ENCODE measurements at places on chromosomes 12 and 14.

DNA sequence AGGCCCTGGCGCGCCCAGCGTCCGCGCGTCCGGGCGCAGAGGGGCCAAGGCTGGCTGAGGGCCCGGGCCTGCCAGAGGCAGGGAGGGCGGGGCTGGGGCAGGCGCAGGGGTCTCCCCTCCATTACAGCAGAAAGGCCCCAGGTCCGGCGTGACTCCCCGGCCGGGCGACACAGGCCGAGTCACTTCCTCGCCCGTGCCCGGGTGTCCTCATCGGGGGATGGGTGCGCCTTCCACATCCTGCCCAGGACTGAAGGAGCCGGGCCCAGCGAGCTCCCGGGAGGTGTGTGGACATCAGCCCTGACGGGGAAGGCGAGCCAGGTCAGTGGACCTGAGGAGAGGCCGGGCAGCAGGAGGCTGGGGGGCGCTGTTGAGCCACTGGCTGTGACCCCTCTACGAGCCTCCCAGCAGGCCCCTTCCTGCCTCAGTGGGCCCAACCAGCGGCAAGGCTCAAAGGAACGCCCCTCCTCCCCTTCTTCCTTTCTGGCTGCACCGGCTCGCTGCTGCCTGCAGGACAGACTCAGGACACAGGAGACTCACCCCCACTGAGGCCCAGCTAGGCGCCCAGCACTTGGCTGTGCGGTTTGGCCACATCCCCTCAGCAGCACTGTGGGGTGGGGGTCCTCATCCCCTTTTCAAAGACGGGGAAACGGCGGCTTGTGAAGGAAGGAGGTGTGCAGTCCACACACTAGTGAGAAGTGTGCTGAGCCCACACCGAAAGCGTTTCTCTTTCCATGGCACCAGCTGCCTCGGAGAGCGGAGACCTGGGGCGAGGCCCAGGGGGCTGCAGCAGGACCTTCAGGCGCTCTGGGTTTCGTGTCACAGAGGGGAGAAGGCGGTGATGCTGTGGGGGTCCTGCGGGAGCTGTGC lies 606 bp downstream of the TNFAIP2 start:
- no peak for DNase-seq

DNA sequence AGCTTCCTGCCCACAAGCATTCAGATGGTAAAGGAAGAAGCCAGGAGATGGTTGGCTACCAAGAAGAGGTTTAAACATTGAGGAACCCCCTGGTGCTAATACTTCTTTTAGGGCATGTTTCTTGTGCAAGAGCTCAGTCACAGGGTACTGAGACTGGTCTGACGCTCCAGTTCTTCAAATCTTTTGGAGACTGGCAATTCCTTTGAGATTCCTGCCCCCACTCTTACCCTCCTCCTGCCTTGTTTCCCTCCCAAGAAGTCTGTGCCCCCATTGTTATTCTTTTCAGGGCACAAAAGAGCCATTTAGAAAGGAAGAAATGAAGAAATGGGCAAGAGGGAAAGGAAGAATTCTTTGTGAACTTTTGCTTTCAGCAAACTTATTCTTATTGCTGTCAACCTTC lies 11.8 kb downstream of the A2ML1 start:
- DNase-seq: no peak

DNA sequence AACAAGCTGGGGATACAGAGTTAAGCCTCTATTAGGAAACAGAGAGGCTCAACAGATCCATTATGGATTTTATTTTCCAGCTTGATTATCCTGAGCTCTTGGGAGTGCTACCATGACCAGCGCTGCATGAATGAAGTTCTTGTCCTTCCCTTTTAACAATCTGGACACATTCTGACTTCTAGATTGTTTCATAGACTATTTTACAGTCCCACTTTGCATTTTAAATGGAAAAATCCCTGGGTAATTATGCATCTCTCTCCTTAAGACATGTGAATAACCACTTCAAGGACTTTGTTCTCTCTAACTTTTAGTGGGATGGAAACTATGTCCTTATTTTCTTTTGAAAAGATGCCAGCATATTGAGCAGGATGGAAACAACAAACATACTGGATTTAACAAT lies 2.0 kb downstream of the CCDC198 start:
- DNase-seq: no peak

DNA sequence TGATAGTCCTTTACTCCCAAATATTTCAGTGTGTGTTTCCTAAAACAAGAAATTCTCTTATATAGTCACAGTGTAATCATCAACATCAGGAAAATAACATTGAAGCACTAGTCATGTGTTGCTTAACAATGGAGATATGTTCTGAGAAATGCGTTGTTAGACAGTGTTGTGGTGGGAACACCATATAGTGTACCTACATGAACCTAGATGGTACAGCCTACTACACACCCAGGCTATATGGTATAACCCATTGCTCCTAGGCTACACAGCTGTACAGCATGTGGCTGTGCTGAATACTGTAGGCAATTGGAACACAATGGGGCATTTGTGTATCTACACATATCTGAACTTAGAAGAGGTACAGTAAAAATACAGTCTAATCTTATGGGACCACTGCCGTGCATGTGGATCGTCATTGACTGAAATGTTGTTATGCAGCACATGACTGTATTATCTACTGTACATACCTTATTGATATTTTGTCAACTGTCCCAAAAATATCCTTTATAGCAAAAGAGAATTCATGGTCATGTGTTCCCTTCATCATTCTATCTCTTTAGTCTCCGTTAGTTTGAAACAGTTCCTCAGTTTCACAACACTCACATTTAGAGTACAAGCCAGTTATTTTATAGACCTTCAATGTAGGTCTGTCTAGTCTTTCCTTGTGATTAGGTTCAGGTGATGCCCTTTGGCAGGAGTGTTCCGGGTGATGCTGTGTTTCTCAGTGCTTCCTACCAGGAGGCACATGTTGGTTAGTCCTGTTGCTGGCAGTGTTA lies 109.7 kb downstream of the SLC25A47 start:
- DNase-seq: no peak

- DNase-seq: no peak
These were observed 823 bp downstream of the RNF10 start for GRCh38 chr12:120534703-120535655.

DNA sequence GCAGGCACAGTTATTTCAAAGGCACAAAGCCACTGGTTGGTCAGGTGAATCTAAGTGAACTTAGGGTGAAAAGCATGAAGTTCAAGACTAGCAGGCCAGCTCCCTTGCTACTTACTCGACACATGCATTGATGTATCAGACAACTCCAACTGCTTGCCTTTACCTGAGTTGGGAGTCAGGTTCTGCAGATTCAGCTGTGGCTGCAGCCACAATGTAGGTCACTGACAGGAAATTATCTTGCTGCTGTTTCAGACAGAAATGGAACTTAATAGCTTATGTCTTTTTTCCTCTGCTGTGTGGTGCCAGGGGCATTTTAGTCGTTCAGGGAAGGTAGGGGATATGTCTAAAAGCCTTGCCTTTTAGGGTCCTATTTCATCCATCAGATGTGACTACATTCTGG lies 125.6 kb upstream of the RPH3A start:
- DNase-seq: no peak

DNA sequence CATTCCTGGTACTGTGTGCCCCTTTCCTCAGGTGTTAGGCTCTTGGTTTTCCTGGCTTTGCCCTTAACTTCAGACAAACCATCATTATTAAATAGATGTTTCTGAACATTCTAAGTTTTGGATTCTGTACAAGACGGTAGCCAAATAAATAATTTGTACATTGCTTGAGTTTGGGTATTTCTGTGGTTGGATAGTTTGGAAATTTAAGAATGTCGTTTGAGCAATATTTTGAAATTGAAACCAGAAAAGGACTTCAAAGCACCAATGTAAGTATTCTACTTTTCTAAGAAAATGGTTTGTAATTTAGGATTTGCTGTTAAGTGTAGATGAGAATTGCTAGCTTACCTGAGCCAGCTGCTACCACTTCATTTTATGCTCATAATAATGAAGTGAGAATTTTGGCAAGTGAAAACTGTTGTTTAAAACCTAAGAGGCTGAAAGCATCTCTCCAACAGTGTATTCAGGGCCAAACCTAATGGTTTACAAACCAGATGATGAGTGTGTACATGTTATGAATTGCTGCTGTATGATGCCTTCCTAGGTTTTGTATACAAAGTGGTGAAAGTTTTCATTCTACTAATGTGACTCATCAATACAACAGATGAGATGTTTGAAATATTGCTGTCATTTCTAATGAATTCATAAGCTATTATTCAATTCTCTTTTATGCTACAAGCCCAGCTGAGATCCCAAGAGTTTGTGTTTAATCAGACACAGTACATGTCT lies 181.5 kb upstream of the PRKD1 start:
- DNase-seq: no peak

DNA sequence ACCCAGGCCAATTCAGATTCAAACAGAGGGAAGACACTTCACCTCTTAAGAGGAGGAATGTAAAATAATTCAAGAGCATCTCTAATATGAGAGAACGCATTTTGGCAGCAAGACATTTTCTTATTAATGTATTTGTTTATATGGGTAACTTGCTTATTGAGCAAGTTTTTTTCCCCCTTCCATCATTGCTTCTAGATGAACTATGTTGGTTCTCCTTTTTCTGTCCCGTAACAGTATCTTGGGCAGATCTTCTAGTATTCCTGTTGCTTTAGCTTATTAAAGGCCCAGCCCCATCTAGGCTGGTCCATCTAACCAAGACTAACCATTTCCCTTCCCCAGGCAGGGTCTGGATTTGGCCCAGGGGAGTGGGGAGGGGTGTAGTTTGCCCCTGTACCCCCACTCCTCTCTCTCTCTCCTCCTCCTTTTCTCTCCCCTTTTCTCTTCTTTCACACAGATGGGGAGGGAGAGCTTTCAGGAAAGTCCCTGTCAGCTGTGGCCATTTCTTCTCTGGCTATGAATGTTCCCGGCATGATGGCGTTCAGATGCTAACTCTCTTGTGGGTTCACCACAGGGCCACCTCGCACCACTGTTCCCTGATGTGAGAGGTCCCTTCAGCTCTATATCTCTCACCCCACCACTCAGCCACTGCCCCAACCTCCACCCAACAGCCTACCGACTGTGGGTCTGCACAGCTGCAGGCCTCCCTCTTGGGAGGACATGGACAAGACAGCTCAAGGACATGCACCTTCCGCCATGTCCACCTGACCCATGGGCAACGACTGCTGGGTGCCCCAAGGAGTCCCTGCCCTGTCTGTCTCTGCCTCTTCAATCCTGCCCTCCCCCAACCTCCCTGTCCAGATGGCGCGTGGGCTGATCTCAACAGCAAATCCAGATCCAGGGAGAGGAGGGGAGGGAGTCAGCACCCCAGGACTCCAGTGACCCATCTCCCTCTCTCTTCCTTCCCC lies 15.8 kb upstream of the RPS6KL1 start:
- DNase-seq: no peak

DNA sequence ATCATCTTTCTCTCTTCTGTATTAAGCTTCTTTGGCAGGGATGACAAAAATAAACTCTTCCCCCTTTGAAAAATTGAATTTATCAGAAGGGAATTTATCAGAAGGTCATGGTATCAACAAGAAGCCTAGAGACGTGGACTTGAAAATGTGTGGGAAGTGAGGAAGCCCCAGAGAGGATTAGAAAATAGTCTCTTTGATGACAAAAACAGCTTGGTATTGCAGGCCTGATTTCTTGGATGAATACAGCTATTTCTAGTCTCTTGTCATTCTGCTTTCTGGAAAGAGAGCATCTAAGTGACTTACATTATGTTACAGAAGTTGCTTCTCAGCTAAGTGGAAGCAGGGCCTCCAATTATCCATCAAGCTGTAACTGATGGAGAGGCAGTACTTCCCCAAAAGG lies 111.1 kb downstream of the KITLG start:
- DNase-seq: no peak

GRCh38 chr12:27094726-27095125 lies 12.3 kb upstream of the C12orf71 start:
- DNase-seq: no peak

GRCh38 chr12:26537126-26537525 lies 295.9 kb downstream of the ITPR2 start:
- no peak for DNase-seq

GRCh38 chr12:28222081-28222700 lies 31.9 kb downstream of the CCDC91 start:
- peak; percentile 23 for DNase-seq

DNA sequence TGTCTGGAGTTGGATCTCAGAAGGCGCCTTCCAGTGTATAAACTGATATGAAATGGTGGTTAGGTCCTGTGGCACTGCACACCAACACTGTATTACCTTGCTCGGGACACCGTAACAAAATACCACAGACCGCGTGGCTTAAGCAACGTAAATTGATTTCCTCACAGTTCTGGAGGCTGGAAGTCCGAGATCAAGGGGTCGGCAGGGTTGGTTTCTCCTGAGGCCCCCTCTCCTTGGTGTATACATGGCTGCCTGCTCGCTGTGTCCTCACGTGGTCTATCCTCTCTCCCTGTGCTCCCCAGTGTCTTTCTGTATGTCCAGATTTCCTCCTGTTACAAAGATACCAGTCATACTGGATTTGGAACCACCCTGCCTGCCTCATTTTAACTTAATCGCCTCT lies 128.4 kb downstream of the FBXL14 start:
- no peak for DNase-seq

GRCh38 chr12:5982106-5982505 lies 37.0 kb upstream of the ANO2 start:
- DNase-seq: no peak

DNA sequence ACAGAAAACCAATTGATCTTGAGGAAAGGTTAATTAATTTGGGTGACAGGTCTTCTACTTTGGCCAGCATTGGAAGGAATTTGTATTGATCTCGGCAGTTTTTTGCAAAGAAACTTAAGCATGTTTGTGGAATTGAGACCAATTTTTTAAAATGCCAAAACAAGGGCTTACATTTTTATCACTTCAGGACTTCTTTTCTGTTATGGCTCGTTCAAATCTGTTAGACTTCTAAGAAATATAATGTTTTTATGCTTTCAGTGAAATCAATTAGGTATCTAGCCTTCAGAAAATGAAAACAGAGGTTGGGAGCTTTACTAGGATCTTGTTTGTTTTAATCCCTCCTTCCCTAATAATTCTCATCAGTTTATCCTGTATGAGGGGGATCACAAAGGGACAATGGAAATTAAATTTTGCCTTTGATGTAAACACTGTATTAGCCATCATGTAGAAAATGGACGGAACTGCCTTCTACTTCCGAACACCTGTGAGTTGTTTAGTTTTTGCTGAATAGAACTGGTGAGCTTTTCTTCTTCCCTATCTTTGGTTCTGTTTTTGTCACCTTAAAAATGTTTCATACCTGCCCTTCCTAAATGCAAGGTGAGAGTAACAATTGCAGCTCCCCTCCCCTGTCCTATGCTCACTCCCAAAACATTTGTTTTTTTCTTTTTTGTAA lies 7.8 kb downstream of the FOXA1 start:
- DNase-seq: no peak

GRCh38 chr12:6034596-6034995 lies 89.5 kb upstream of the ANO2 start:
- DNase-seq: no peak
